ENCODE measurements at places on chromosomes 2 and 18.

DNA sequence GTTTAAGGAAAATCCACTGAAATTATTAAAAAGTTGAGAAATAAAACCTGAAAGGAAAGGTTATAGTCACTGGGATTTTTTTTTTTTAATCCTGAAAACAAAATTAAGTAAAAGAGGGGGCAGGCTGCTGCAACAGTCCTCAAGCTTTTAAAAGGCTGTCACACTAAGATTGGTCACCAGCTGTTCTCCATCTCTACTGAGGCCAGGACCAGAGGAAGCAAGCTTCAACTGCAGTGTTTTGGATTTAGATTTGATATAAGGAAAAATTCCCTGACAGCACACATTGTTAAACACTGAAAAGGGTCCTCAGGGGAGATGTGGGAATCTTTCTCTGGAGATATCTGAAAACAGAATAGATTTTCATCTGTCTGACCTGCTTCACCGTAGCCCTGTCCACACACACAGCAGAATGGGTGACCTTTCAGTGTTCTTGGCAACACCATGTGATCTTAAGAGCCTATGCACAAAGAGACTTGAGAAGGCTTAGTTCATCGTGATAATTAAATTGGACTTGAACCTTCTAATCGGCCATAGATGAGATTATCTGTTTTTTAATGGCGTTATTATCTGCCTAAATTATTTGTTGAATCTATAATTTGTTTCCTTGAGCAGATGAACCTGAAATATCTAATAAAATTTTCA lies 132.0 kb upstream of the BOD1L2 start:
- DNase-seq: no peak

GRCh38 chr2:2739231-2739795 lies 408.2 kb upstream of the MYT1L start:
- DNase-seq: no peak

DNA sequence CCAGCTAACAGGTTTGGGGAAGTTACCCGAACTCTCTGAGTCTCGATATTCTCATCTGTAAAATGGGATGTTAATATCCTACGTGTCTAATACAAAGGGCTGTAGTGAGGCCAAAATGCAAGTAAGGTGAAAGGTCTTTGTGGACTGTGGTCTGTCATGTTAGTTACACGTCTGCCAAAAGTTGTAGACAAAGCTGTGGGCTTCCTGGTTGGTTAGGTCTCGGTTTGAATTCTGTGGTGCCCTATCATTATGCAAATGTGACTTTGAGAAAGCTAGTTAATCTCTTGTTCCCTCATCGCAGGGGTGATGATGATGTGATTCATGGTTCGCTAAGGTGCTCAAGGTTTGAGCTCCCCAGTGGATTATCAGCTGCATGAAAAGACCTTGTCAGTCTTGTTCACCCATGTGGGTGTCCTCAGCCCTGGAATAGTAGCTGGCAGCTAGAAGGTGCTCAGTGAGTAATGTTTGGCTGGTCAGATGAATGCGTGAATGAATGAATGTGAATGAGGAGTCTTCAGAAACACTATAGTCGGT lies 23.1 kb downstream of the TRIB2 start:
- no peak for DNase-seq

DNA sequence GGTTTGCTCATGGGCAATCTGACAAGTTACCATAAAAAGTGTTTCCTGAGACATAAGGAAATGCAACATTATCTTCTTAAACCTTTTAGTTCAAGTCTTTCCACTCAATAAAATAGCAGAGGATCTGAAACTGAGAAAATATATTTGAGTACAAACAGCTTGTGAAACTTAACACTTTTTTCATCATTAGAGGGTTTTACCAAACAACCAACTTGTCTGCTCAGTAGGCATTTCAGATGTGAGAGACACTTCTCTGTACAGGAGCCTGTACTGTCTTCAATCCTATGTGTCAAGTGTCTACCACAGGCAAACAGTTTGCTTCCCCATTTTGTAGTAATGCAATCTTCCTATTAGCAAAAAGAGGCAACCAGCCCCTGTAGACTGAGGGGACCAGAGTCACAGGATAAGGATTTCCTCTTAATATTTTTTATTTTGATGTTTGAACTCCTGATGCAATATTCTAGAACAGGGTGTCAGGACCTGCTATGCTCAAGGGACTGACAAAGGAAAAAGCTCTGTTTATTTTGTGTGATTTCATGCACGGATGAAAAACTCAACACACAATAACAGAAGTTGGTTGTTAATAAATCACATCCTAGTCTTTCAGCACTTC lies 159.1 kb upstream of the LHCGR start:
- no peak for DNase-seq

GRCh38 chr2:239289545-239289944 lies 111.3 kb downstream of the HDAC4 start:
- DNase-seq: no peak

DNA sequence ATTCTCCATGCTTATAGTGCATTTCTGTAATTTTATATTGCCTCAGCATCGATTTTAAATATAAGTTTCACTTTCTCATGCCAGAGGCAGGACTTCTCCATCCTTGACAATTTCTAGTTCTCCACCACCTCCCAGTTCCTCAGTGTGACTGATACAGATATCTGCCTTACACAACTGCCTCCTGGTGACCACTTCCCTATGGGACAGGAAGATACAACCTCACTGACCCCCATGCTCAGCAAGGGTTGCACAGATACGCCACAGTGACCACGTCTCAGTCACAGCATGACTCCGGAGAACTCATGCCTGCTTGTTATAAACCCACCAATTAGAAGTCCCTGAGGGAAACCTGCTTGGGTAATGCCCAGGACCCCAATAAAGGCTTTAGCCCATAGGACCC lies 284.0 kb upstream of the MC4R start:
- no peak for DNase-seq

DNA sequence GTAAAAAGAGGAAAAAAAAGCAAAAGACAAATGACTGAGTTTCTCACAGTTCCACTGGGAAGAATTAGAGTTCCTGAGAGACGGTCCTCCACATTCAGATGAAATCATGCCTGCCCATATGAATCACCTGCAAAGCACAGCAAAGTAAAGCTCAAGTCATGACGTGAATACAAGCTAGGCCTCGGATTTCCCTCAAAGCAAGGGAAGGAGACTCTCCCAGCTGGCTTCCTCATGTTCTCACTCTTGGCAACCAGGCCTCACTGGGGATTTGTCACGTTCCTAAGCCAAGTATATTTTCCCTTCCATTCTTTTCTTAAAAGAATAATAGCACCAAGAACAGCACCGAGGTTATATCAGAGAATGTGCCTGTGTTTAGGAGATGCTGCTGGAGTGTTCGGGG lies 47.0 kb downstream of the CYP27C1 start:
- peak; percentile 94 for DNase-seq

DNA sequence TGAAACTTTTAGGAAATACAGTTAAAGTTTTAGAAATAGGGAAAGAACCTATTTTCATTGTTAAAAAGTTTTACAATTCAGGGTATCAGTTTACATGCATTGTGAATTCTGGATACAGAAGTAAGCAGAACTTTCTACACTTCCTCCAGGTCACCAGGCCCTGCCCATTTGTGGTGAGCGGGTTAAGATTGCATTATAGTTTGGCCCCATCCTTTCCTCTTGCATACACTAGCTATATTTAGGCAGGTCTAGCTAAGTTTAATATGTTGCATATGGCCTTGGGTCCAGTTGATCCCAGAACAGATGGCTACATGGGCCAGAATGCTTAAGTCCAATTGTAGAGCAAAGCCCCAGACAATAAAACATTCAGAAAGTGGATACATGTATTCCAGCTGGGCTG lies 4.8 kb downstream of the VWA3B start:
- DNase-seq: no peak

- peak; percentile 99 for DNase-seq
These were observed 417.7 kb upstream of the SLC14A2 start for GRCh38 chr18:45197526-45197970.

GRCh38 chr18:11963991-11964484 lies 17.3 kb upstream of the IMPA2 start:
- DNase-seq: no peak

DNA sequence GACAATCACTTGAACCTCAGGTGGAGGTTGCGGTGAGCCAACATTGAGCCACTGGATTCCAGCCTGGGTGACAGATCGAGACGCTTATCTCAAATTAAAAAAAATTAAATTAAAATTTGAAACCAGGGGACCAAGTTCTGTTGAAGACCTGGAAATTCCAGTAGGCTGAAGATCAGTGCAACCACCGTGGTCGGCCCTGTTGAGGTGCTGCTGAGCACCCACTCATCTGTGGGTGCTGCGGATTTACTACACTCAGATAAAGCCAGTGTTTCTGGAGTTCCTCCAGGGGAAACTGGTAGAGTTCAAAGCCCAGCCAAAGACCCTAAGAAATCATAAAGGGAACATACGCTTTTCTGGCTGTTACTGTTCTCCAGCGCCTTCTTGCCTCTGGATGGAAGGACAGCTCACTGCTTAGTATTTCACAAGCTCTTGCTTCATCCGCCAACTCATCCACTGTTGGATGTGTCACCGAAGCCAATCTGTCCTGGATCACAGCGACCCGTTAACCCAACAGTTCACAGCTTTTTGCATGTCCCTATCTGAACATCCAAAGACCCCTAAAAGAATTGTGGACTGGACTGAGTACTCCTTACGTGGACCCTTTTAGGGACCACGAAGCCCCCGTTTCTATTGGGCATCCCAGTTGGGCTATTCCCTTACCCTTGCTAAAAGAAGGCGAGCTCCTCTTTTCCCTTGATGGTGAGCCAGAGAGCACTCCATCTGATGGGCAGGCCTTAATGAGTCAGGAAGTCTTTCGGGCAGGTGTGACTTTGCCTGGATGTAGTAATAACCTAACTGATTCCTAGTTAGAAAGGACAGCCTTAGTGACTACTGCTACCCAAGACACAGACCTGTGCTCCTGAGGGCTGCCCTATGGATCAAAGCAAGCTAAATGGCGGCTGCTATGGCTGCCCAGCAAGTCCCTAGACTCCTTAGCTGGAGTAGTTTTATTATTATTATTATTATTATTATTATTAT lies 6.0 kb upstream of the ALPP start:
- no peak for DNase-seq

DNA sequence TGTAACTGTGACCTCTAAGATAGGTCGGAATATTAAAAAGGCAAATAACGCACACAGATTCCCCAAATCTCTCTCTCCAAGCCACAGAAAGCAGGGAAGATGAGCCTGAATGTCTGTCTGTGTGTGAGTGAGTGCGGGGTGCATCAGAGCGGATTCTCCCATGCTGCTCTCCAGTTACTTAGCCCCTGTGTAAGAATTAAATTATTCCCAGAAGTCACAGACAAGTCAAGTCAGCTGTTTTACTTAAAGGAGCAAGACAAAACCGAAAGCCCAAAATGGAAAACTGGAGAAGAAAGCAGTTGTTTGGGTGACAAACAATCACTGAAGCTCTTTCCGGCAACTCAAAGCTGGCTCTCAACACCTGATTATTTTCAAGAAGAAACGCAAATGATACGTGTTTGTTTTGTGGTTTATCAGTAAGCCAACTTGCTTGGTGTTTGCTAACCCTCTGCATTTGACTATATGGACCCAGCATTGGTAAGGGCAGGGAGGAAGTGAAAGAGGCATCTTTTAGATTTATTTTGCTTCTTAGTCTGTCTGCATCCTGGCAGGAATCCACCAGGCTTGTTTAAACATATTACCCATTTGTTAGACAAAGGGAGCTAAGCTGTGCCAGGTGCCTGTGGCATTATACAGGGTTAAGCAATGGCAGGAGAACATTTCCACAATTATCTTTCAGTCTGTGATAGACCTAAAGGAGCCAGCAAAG lies 121.5 kb upstream of the CREB1 start:
- no peak for DNase-seq

DNA sequence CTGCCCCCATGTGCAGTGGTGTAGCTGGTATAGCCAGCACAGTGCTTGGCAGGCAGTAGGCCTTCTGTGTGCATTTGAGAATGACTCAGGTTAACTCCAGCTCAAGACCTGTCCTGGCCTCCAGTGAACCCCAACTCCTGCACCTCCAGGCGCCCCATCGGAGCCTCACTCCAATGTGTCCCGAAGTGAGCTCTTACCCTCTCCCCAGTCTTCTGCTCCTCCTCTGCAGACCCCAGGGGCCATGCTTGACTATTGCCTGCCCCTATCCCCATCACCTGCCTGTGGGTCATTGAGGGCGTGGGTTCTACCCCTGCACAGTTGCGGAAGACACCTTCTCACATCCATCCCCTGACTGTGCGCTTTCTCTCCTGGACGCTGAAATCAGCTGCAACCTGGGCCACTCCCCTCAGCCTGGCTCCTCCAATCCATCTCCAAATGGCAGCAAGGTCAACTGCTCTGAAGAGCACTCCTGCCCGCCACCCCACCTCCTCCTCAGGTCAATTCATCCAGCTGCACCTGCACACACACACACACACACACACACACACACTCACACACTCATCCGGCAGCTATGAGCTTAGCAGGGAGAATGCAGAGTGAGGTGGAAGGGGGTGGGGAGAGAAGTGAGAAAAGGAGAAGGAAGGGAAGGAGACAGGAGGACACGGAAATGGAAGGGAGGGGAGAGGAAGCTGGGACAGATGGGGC lies 130.3 kb upstream of the GLI2 start:
- peak; percentile 20 for DNase-seq

GRCh38 chr2:151410485-151410834 lies 758 bp downstream of the RIF1 start:
- DNase-seq: no peak

DNA sequence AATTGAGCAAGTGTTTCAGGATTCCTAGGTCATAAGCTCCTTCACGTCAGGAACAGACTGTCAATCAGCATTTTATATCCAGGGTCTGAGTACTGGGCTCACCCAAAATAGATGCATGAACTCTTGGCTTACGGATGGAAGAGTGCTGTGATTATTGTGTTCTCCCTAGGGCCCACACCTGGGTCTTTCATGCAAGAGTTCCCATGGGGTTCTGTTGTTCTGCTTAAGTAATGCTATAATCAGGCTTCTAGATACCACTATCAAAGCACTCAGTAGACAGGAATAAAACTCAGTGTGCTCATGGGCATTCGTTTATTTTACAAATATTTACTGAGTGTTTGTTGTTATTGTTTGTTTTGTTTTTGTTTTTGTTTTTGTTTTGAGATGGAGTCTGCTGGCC lies 46.4 kb upstream of the PMAIP1 start:
- no peak for DNase-seq

DNA sequence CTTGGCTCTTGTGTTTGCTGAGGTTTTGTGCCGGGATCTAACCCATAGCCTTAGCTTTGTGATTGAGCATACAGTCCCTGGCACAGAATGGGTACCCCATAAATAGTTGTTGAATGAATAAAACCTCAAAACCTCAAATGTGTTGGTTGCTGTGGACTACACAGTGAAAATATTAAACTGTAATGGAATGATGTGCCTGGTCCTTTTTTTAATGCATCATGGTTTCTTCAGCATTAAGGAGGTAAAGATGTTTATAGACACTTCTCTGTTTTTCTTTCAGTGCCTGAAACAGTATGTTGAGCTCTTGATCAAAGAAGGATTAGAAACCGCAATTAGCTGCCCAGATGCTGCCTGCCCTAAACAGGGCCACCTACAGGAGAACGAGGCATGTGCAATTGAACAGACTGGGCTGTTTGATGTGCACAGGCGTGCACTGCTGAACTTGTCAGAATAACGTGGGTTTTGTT lies 97.0 kb downstream of the RNF144A start:
- DNase-seq: peak; percentile 75

GRCh38 chr2:231297108-231297908 lies 98.2 kb upstream of the B3GNT7 start:
- peak; percentile 19 for DNase-seq

DNA sequence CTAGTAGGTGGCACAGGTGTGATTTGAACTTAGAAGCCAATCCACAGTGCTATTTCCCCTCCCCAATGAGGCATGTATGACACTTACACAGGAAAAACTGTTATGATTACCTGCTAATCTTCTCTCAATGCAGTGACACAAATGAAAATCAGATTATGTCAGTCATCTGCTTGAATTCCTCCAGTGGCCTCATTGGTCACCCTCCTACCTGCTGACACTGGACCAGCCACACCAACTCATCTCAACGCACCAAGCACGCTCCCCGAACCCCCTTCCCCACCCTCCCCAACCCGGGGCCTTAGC lies 82.2 kb upstream of the SEC11C start:
- DNase-seq: no peak

All from astrocyte (in vitro differentiated cells and primary cell).